ENCODE measurements at places on chromosomes 5 and 9.

- DNase-seq = no peak
Observed at GRCh38 chr9:89478821-89479668, 18.9 kb downstream of the SEMA4D start.

GRCh38 chr9:18585996-18586395, 112.0 kb downstream of the ADAMTSL1 start:
- DNase-seq = no peak

- DNase-seq = no peak
Observed at GRCh38 chr9:111599092-111599954, at the start of gene PTGR1. PTGR1 (minus strand) TSS chr9:111599647; CDS start chr9:111597422, 2,225 bp downstream.

DNA sequence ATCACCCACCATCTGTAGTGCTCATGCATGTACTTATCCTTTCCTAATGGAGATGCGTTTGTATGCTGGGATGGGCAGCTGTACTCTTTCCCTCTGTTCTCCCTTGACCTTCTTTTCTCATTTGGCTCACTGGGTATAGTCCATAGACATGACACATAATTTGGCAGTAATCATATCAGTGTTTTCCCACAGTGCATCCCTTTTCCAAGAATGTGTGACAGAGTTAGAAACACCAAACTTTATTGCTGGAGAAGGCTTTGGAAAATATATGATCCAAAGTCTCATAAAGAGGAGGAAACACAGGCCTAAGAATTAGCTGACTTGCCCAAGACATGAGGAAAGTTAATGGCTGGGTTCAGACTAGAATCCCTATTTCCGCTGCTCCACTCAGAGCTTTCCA, 1233.4 kb upstream of the DMAC1 start:
- no peak for DNase-seq

DNA sequence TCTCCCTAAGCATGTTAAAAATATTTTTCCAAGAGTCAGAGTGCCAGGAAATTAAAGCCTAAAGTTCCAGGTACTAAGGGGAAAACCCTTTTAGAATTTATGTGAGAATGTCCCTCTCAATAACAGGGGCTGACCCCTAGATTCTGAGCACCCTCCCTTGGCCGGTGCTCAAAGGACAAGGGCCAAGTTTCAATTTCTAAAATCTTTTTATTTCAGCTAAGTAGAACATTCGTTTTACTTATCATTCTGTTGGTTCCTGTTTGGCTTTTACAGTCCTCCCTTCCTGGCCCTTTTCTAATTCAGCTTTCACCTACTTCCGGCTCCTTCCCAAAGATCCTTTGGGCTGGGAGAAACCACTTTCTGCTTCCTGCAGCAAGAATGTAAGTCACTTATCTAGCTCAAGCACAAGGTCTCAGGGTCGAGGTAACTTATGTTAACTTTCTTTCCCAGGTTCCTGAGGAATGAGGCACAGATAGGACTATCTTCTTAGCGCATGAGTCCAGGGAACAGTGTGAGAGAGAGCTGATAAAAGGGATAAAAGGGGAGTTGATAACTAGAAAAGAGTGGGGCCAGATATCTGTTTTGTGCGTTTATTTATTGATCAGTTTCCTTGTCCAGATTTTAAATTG, 34.6 kb upstream of the F2RL2 start:
- DNase-seq = no peak

GRCh38 chr9:83937861-83938455, 16.7 kb upstream of the KIF27 start:
- DNase-seq = peak; percentile 60
